ENCODE measurements at places on chromosomes 2 and 18. TPM values are rescaled to one million over a fixed set of nuclear protein-coding genes. Genes with fewer than 3 reads are reported as not detected.

Gene DLGAP1
- polyA plus RNA-seq = not detected

DNA sequence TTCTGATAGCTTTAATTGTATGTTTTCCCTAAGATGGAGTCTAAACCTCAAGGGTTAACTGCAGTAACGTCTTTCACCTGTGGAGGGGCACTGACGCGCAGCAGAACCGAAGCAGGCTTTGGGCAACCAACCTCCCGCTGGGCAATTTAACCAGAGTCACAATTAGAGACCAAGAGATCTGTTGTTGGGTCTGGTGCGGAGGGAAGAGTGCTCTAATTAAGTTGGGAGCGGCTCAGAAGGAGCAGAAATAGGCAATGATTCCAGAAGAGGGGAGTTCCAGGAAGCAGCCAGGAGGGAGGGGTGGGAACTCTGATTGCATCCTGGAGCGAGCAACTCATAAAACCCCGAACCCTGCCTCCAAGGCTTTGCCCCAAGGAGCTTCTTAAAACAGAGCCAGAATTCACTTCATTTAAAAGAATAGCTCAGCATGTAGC is 245.8 kb downstream of the PAX3 start:
- DNase-seq = no peak

Gene PPP1R1C
- 9.2 TPM for polyA plus RNA-seq

Gene TUBA4A
- polyA plus RNA-seq = 562 TPM

DNA sequence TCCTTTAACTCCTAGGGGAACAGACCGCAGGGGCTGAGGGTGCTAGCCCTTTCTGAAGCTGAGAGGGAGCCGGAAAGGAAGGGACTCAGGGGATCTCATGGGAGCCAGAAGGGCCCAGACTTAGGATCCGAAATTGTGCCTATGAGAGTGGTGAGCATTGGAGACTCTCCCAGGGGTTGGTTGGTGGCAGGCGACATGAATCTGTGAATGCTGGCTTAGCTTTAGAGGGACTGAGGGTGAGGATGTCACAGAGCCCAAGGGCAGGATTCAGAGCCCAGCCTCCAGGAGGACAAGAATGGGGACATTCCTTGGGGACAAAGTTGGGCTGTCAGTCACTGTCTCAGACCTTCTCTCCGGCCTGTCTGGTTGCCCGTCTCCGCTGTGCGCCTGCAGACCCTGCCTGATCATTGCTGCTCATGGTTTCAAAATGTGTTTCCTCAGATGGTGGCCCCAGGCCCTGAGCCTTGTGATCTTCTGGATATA is 17.5 kb downstream of the GNLY start:
- no peak for DNase-seq

DNA sequence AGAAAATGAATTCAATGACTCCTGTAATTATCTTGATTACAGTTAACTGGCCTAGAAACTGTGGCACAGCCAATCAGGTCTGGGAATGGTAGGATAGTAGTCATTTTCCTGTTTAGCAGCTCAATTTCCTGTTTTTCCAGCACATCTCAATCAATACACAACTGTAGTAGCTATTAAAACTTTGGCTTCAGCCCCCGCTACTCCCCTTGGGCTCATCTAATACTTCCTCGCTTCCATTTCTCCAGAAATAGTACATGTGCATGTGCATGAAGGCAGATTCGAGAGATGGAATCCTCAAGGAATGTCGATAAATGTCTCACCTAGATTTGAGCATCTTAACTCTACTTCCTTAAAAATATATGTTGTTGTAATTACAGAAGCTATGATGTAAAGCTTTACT is 9.7 kb downstream of the COBLL1 start:
- DNase-seq = no peak

- DNase-seq = no peak
Observed at GRCh38 chr2:121498731-121499130, 31.9 kb upstream of the RNU4ATAC start.

Gene SIX3
- polyA plus RNA-seq = not detected

DNA sequence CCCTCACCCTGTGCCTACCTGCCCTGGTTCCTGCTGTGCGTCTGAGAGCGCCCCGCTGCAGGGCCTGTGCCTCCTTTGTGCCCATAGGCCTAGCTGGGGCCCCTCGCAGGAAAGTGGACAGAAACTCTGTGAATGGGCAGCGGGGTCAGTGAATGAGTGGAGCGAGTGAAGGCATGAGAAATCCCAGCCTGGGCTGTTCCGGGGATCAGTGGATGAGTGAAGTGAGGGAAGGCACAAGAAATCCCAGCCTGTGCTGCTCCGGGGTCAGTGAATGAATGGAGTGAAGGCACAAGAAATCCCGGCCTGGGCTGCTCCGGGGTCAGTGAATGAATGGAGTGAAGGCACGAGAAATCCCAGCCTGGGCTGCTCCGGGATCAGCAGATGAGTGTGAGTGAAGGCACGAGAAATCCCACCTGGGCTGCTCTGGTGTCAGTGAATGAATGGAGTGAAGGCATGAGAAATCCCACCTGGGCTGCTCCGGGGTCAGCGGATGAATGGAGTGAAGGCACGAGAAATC is 2.0 kb downstream of the COLEC11 start:
- DNase-seq = no peak

GRCh38 chr2:57878866-57879210 is 167.8 kb upstream of the VRK2 start:
- no peak for DNase-seq

DNA sequence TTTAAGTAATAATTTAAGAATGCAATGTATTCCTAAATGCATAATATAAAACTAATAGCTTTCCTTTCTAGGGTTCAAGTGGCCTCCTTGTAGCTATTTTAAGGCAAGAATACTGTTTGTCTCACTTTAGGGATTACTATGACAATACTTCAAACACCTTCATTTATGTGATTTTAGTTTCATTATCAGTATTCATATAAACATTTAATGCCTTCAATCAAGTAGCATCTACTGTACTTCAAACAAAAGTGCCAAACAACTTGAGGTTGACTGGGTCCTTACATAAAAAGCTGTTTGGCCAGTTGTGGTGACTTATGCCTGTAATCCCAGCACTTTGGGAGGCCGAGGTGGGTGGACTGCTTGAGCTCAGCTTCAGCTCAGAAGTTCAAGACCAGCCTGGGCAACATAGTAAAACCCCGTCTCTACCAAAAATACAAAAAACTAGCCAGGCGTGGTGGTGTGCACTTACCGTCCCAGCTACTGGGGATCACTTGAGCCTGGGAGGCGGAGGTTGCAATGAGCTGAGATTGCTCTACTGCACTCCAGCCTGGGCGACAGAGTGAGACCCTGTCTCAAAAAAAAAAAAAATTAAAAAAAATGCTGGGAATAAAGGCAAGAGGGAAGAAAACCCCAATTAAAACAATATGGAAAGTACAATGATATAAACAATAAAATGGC is 9.3 kb downstream of the MEX3C start:
- no peak for DNase-seq

Gene AKAIN1
- not detected for polyA plus RNA-seq

Gene LOXHD1
- not detected for polyA plus RNA-seq

GRCh38 chr2:24513281-24514071 is 22.4 kb downstream of the NCOA1 start:
- no peak for DNase-seq

- no peak for DNase-seq
Observed at GRCh38 chr18:63992751-63993150, 22.9 kb downstream of the SERPINB8 start.
